ENCODE measurements at places on chromosomes 1 and 21.
A peak's percentile ranks its signal among the peaks of the same experiment; 100 is the strongest.

DNA sequence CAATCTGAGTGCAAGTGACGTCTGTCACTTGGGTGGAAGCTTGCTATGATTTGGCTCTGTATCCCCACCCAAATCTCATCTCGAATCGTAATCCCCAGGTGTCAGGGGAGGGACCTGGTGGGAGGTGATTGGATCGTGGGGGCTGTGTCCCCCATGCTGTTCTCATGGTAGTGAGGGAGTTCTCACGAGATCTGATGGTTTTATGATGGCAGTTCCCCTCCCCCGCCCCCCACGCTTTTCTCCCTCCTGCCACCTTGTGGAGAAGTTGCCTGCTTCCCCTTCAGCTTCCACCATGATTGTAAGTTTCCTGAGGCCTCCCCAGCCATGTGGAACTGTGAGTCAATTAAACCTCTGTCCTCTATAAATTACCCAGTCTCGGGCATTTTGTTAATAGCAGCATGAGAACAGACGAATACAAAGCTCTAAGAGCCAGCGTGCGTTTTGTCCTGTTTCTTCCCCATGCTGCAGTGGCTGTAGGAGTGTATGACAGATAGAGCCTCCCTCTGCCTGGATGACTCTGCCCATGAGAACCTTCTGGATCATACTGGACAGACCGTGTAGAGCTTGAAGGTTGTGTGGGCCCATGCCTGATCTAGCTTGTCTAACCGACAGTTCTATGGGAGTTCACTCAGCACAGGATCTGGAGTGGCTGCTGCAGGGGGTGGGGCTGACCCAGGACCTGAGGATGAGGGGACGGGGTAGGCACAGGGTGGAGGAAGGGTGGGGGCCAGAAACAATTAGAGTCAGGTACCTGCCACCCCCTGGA lies 139.7 kb upstream of the ERRFI1 start:
- no peak for DNase-seq

DNA sequence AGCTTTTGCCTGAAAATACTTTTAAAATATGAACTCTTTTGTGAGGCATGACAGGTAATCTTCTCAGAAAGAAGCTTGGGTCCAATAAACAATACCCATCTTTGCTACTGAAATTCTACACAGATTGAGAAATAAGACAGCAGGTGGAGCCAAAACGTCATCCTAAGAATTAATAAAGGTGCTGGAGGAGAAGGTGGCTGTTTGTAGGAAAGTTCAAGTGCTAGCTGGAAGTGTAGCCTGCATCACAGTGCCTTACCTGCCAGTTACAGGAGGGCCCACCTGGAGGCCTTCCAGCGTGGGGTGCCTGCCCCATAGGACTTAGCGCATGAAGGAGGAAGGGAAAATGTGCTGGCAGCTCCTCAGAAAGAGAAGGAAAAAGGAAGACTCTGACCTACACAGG lies 93.7 kb downstream of the TTC3 start:
- DNase-seq, result no peak

DNA sequence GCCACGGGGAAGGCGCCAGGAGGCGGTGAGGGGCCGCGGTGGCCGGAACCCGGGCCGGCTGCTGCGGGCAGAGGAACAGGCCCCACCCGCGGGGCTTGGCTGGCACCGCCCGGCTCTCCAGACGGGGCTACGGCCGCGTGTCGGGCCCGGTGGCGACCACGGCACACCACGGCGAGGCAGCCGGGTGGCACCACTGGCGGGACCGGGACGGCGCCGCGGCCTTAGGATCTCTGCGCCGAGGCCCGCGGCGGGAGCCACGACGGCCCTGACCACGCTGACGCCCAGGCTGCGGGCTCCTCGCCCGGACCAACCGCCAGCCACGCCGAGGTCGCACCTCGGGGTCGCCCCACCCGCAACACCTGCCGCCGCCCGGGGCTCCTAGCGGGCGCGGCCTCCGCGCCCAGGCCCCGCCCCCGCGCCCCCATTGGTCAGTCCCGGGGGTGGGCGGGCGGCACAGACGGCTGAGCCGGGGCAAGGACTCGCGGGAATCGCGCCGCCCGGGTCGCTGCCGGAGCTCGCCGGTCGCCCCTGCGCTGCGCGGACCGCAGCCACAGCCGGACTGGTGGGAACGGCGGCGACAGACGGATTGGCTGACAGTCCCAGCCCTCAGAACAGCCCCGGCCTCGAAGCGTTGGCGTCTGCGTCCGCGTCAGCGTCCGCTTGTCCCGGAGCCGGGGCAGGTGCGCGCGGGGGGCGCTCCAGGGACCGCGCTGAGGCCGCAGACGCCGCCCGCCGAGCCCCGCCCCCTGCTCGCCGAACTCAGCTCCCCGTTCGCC lies at the start of gene BMP8A:
Gene BMP8A, plus strand, starts transcription at position 491 of the 776 bp plus-strand sequence. CDS start 356 bp downstream, outside the sequence.
- DNase-seq, result peak; percentile 91

DNA sequence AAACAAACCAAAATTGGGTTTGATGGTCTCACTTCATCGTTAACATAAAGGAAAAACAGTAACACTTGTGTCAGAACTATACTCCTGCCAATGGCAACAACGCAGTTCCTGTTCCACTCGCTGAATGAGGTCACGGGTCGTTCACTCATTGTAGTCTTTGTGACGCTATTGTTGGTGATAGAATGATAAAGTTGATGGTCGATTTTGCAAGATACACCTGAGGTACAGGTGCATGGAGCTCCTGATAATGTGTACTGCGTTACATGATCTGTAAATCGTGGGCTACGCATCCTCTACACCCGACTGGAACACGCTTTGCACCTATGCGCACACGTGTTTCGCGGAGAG lies 391 bp upstream of the CENPS start:
- DNase-seq, result no peak

DNA sequence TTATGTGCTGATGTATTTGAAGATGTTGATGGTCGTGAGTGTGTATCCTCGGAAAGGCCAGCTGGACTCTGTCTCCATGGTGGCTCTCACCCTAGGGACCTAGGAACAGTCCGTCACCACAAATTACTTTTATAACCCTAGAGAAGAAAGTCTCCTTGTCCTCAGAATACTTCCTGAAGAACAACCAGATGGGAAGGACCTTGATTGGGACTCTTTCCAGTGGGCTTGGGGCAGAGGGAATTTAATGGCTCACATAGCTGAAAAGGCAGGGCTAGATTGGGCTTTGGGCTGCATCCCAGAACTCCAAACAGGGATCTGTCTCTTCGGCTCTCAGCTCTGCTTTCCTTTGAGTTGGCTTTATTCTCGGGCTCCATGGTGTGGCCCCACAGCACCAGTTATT lies 90.8 kb downstream of the TBX19 start:
- no peak for DNase-seq

- no peak for DNase-seq
These were observed 27.7 kb downstream of the TRIM11 start for GRCh38 chr1:228378873-228379460.

GRCh38 chr1:247064304-247064703 lies 14.3 kb downstream of the ZNF670 start:
- DNase-seq, result no peak

GRCh38 chr1:231693361-231694074 lies 66.9 kb downstream of the DISC1 start:
- DNase-seq, result no peak

DNA sequence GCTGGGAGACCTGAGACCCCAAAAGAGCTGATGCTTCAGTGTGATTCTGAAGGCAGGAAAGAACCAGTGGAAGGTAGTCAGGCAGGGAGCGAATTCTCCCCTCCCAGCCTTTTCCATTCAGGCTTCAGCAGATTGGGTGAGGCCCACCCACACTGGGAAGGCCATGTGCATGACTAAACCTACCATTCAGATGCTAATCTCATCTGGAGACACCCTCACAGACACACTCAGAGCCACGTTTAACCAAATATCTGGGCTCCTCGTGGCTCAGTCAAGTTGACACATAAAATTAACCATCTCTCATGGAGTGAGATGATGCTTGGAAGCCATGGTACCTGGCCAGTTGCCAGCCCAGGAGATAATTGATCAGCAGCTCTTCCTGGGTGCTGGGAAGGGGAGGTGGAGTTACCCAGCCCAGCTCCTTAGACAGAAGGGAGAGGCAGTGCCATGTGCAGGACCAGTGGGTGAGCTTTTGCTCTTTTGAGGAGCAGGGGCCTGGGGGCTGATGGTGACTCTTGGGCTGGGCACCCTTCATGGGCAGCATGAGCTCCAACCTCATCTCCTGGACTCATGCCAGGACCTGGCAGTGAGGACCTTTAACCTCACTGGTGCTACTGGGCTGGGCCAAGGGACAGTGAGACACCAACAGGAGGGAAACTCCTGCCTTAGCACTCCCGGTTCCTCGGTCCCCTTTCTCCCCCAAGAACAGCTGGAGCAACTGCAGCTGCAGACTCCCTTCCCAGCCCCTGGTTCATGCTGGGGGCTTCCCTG lies 89.0 kb upstream of the ACTL8 start:
- DNase-seq, result no peak

DNA sequence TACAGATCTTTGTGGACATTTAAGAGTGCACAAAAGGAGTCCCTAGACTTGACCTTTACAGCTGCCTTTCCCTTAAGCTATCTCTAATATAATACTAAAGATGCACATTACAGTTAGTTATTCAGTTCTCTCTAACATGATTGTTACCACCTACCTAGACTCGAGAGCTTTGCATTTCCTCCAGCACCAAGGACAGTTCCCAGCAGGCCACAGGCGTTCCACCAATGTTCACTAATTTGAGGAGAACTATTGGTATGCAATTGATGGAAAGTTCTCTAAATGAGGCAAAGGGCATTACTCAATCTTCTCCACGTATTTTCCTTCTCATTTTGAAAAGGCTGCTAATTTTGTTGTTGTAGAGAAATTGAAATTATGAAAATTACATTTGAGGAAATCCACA lies 5.4 kb upstream of the NTNG1 start:
- DNase-seq, result no peak

DNA sequence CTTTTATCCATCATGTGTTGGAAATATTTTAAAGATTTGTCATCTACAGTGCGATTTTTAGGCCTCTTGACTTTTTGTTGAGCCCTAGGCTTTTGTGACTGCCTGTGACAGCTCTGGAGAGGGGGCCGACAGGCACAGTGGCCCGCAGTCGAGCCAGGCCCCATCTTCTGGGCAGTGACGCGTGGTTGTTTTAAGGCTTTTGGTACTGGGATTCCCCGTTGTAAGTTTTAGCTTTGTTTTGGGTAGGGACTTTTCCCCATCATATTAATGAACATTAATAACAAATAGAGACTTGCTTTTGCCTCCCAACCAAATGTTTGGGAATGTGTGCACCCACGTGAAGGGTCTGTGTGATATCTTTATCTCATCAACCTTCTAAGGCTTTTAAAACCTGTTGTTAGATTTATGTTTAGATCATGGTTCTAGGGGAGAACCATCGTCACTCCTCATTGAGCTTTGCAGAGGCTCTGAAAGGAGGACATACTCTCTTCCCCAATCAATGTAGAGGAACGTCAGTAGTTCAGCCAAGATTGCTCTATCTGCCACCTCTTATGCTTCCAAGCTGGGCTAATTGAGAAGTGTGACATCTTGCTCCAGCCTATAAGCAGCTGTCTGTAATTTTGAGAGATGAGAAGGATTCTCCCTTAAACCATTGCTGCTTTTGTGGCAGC lies 34.6 kb downstream of the MAPKAPK2 start:
- DNase-seq, result no peak

DNA sequence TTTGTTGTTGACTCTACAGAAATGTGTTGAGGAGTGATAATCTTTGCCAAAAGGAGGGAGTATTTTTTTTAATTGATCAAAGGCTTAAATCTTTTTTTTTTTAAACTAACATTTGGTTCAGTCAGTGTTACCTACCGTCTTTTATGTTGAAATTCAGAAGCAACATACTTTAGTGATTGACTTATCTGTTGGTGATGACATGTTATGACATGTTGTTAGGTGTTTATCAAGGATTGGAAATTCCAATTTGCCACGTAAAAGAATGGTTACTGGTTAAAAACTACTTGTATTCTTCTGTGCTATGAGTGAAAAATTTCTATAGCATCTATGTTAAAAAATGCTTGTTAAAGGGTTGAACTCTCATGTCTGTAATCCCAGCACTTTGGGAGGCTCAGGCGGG lies 61.2 kb downstream of the DNM3 start:
- no peak for DNase-seq

DNA sequence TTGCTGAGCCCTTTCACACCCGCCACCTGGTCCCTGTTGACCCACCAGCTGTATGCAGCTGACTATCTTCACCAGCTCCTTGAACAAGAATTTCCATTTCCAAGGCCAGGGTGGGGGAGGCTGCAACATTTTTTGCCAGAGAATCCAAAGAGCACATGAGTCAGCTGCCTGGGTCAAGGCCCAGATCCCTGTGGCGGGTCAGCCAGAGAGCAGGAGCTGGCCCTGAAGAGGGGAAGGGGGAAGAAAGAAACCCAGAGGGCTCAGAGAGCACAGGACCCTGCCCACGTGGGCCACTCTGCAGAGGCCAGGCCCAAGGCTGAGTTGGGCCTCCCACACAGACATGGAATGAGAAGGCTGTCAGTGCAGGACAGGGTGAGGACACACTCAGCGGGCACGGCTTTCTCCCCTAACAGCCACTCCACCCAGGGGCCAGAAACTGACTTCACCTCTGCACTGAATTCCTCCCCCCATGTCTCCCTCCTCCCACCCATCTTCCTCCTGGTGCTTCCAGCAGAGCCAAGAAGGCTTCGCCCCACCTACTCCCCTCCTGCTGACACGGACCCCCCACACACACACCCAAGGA lies 28.9 kb downstream of the S100A6 start:
- DNase-seq, result no peak

GRCh38 chr1:2468041-2468472 lies 8.0 kb upstream of the PLCH2 start:
- peak; percentile 76 for DNase-seq

DNA sequence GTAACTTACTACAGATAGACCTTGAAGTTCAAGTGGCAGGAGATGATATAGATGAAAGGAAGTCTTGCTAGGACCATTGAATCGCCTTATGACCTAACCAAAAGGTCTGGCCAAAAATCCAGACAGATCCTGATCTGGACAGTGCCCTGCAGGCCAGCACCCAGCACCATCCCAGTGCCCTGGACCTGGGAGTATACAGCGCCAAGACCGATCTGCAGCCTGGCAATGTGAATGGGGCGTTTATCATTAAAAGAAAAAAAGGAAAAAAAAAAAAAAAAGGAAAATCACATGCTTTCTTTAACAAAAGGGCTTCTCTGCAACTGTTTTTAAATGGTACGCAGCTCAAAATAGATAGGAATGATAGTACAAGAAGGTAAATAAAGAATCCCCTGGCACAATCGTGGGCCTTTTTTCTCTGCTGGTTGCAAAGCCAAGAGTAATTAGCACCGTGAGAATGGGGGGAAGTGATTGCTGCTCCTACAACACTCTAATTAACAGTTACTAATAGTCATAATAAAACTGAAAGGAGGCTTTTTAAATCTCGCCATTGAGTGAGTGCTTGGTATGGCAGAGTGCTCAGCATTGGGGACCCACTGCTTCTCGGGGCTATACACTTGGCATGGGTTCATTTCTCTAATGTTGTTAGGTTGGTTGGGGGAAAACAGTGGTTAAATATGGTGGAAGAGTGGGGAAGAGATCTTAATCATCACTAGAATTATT lies 146.7 kb downstream of the KAZN start:
- no peak for DNase-seq

GRCh38 chr1:201761178-201761577 lies 67.8 kb upstream of the IPO9 start:
- no peak for DNase-seq

- no peak for DNase-seq
These were observed 148.7 kb downstream of the PLA2G4A start for GRCh38 chr1:186977266-186977957.
